Astrocyte of the spinal cord (primary cell): ENCODE measurements at places on chromosomes 16 and 17.

DNA sequence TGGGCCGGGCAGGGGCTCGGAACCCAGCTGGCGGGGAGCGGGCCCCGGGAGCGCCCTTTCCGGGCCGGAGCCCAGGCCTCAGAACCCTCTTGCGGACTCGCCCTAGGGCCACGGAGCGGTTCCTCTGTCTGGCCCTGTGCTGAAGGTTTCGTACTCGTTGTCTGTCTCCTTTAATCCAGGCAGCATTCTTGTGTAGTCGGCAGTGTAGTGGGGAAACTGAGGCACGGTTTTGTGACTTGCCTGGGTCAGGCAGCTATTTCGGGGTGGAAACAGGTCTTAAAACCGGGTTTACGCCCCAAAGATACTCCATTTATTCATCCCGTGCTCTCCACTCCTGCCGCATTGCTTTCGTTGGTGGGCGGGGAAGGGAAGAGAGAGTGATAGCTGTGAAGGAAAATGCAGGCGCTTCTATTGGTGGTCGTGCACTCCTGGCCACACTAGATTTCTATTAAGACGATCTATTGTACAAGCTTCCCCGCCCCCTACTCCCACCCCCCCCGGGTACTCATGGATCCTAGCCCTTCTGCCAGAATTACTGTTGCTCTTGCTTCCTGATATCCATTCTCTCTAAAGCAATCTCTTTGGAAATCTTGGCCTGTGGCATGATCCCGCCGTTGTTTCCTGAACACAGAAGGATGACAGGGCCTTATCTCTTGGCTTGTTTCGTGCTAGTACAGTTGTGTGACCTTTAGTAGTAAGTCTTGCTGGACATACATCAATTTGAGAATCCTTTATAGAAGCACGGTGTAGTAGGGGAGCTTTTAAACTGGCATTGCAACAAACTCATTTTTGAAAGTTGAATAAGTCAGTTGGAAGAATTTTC lies 751 bp downstream of the DCAF7 start:
- peak; percentile 28 for DNase-seq

DNA sequence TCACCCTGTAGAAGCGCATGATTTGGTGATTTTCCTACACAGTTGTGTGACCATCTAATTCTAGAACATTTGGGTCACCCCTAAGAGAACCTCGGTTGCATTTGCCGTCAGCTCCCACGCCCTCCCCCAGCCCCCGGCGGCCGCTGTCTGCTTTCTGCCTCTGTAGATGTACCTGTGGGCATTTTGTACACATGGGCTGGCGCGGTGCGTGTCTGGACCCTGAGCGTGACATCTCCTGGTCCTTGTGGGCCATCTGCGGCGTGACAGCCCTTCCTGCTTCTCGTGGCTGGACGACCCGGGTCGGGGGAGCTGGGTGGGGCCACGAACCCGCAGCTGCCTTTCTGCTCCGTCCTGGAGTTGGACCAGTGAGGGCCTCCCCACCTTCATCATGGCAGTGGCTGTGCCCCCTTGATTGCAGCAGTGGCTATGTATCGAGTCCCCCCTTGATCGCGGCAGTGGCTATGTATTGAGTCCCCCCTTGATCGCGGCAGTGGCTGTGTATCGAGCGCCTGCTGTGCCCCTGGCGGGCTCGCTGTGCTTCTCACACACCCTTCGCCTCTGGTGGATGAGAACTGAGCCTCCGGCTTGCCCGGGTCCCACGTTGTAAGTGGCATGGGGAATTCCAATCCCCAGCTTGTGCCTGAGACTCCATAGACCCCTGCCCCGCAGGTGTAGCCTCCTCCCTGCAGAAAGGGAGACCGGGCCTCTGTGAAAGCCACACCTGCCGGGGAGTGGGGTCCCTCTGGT lies 24.1 kb downstream of the GSE1 start:
- no peak for DNase-seq

- DNase-seq, result peak; percentile 18
These were observed 16.5 kb downstream of the FCSK start for GRCh38 chr16:70470927-70471341.

DNA sequence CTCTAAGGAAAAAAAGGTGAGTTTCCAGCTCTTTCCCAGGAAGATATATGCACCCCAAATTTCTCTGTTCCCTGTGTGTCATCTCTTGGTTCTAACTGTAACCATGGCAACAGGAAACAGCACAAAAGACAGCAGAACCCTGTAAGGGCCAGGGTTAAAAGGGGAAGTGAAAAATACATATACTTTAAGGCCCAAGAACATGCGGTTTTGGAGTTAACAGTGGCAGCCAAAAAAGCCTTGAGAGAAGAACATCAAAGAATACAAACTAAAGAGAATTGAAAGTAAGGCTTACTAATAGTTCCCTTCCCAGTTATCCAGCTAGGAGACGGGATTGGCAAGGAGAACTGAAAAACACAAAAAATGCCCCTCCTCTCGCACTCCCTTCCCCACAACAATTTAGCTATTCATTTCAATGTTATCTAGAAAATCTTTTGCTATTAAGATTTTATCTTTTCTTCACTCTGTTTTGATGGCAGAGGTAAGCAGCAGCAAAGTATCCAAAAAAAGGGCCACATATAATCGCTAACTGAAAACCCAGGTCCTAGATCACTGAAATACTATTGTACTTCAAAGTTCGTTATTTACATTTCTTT lies 1.5 kb downstream of the SPOP start:
- DNase-seq, result peak; percentile 45

DNA sequence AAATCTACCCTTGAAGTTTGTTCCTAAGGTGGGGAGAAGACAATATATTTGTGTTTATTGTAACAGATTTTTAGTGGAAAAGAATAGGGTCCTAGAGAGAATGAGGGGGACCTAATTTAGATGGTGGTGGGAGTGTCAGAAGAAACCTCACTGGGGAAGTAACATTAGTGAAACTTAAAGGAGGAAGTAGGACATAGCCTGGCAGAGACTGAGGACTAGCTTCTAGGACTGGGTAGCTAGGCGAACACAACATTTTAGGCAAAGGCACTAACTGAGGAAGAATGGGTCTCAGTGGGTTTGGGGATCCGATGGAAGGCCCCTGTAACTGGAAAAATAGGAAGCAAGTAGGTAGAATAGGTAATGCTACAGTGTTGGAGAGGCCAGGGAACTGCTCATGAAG lies 4.2 kb upstream of the ARL2BP start:
- DNase-seq, result no peak

DNA sequence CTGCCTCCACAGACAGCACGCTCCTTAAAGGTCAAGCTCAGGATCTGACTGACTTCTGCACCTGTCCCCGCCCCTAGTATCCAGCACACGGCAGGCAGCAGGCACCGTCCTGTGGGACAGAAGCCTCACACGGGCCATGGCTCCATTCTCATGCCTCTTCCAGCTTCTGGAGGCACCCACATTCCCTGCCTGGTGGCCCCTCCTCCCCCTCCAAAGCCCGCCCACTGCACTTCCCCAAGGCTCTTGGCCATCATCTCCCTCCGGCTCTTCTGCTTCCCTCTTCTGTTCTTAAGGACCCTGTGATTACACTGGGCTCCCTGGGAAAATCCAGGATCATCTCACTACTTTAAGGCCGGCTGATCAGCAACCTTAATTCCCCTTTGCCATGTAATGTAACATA lies 3.5 kb downstream of the CANT1 start:
- no peak for DNase-seq

DNA sequence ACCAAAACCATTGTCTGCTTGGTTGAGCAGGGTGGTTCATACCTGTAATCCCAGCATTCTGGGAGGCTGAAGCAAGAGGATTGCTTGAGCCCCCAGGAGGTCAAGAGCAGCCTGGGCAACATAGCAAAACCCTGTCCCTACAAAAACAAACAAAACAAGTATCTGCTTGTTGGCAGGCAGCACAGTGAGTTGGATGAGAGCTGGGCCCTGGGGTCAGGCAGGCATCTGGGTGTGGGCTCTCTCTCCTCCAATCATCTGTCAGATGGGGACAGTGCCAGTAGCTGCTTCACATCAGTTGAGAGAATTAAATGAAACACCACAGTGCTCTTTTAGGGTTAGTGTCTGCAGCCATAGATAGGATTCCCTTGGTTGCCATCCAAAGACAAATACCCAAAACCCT lies 5.8 kb downstream of the ARMC7 start:
- DNase-seq, result no peak

GRCh38 chr16:84970447-84971127 lies 40.7 kb downstream of the ZDHHC7 start:
- DNase-seq, result peak; percentile 75

DNA sequence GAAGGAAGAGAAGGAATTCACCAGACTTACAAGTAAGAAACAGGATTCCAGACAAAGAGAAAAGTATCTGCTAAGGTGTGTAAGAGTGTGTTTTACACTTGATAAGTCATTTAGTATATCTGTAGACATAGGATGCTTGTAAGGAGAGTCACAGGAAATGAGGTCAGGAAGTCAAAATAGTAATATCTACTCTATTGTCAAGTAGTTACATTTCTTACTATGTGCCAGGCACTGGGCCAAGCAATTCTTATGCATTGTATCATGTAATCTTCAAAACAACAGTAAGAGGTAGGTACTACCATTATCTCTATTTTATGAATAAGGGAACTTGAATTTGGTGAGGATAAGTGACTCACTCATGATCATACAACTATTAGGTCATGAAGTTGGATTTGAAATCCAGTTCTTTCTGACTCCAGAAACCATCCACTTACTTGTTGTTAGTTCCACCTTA lies 129.1 kb downstream of the SNX11 start:
- DNase-seq, result peak; percentile 74

DNA sequence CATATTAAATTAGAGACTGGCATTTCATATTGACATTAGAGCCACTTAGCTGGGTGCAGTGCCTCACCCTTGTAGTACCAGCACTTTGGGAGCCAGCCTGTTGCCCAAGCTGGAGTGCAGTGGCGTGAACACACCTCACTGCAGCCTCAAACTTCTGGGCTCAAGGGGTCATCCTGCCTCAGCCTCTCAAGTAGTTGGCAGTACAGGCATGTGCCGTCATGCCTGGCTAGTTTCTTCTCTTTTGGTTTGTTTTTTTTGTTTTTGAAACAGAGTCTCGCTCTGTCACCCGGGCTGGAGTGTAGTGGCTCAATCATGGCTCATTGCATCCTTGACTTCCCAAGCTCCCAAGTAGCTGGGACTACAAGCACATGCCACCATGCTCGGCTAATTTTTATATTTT lies 8.7 kb downstream of the PPM1E start:
- no peak for DNase-seq

DNA sequence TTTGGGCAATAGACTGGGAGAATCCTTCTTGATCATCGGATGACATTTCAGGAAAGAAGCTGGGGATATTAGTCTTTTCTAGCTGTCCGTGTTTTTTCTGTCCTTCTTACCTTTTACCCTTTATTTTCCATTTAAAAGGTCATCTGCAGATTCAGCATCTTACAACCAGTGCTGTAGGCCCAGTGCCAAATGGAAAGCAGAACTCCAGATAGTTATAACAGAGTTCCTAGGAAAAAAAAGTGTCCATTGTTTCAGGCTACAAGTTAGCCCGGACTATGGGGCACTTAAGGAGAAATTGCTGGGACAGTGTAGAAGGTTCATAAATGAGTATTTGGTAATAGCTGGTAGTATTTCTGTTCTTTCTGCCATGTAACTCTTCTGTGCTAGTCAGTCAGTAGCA lies 28.4 kb downstream of the LDHD start:
- DNase-seq, result no peak

GRCh38 chr16:48126801-48127644 lies 28.8 kb downstream of the ABCC12 start:
- DNase-seq, result peak; percentile 98

GRCh38 chr17:44118427-44119050 lies 4.9 kb downstream of the HDAC5 start:
- DNase-seq, result no peak

GRCh38 chr17:41511116-41511515 lies 5.7 kb upstream of the KRT13 start:
- DNase-seq, result no peak

DNA sequence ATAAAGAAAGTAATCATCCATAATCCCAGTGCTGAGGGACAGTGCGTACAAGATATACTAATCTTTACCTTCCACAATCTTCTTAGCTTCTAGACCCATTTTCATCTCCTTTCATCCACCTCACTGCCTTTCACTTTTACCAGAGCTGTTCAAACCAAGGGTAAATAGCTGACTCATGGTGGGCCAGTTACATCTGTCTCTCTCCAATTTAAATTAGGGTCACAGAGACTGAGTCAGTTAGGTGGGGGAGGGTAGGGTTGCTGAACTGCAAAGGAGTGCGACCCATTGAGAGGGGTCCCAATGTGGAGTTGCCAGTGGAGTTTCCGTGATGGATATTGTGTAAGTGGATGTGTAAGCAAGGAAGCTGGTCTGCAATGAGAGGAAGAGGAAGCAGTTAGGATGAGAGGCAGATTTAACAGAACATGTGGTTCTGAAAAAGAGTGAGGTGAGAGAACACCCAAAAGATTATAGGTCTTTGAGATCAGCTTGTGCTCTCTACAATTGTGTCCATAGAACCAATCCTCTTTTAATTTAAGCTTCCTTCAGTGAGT lies 83.5 kb downstream of the GP2 start:
- no peak for DNase-seq

DNA sequence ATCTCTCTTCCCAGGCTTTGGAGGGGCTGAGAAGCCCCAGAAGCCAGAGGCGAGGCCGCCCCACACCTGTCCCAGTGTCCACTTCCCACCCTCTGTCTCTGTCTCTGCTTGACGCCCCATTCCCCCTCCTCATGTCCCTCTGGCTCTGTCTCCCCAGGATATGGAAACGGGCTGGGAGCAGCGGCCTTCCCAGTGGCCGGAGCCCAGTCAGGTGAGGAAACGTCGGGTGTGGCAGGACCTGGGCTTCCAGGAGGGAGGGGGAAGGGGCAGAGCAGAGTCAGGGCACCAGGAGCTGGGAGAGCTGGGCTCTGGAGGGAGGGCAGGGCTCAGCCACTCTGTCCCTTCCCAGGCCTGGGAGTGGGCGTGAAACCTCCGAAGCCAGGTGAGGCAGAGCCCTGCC lies 10.6 kb upstream of the PKMYT1 start:
- DNase-seq, result no peak

GRCh38 chr16:11273721-11274324 lies 394 bp upstream of the PRM3 start:
- no peak for DNase-seq

DNA sequence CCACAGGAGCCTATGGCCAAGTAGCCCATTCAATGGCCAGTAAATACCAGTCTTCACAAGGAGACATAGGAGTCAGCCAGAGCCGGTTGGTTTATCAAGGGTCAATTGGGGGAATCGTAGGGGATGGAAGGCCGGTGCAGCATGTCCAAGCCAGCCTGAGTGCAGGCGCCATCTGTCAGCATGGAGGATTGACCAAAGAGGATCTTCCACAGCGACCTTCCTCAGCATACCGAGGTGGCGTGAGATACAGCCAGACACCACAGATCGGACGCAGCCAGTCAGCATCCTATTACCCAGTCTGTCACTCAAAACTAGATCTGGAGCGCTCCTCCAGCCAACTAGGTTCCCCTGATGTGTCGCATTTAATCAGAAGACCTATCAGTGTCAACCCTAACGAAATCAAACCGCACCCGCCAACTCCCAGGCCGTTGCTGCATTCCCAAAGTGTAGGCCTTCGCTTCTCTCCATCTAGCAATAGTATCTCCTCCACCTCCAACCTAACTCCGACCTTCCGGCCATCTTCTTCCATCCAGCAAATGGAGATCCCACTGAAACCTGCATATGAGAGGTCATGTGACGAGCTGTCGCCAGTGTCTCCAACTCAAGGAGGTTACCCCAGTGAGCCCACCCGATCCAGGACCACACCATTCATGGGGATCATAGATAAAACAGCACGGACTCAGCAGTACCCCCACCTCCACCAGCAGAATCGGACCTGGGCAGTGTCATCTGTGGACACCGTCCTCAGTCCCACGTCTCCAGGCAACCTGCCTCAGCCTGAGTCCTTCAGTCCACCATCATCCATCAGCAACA lies 25.0 kb downstream of the CYB561 start:
- no peak for DNase-seq
